ENCODE measurements at places on chromosomes 11 and 22.

GRCh38 chr11:2525166-2525861, 80.5 kb downstream of the KCNQ1 start:
- no peak for DNase-seq

GRCh38 chr11:33706546-33706945, 5.9 kb upstream of the C11orf91 start:
- peak; percentile 63 for DNase-seq

DNA sequence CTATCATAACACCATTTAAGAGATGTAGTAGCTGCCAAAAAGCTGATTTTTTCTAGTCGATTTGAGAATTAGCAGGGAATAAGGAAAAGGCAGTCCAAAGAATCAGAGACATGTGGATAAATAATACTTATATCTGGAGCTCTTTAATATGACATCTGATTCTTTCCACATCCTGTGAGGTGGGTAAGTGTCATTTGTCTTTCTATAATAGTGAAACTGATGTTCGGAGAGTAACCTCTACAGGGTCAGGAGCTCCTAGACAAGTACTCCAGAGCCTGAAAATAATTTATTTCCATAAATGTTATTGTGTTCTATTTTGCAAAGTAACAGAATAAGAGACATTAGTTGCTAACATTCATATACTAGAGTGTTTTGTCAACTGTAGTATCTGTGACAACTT, 367.6 kb downstream of the DYNC2H1 start:
- no peak for DNase-seq

DNA sequence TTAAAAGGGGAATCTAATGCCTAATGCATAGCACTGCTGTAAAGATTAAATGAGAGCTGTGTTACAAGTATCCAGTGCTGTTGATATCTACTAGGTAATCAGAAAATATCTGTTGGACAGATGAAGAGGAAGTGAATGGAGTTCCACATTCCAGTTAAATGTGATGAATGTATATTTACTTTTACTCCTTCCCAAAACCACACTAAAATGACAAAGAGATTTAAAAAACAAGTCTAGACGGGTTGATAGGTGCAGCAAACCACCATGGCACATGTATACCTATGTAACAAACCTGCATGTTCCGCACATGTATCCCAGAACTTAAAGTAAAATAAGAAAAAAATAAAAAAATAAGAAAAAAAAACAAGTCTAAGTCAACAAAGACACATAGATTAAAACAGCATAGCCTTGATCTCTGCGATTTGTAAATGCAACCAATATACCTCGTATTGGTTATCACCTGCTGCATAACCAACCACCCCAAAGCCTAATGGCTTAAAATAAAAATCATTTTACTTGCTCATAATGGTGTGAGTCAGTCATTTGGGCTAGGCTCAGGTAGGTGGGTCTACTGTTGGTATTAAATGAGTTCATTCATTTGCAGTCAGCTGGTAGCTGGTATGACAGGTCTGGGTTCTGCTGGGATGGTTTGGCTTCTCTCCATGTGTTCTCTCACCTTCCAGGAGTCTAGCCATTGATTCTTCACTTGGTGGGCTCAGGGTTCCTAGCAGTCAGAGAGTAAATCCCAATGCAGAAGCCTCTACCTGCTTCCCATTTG, 39.7 kb upstream of the SLC6A5 start:
- no peak for DNase-seq

DNA sequence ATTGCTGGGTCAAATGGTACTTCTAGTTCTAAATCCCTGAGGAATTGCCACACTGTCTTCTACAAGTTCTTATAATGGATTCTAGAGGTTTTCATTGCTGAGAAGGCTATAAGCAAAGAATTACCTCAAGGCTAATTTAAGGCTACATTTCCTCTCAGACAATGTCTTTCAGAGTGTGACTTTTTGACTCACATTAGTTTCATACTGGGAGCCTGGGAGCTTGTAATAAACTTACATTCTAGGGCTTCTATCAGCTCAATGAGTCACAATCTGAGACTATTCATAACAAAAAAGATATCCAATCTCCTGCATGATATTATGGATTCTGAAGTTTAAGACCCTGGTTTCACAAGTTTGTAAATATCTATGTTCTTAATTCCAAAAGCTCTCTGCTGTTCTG, 408.7 kb downstream of the LRRC4C start:
- DNase-seq: no peak

GRCh38 chr22:26977741-26978376, 320.5 kb downstream of the MIAT start:
- DNase-seq: no peak

DNA sequence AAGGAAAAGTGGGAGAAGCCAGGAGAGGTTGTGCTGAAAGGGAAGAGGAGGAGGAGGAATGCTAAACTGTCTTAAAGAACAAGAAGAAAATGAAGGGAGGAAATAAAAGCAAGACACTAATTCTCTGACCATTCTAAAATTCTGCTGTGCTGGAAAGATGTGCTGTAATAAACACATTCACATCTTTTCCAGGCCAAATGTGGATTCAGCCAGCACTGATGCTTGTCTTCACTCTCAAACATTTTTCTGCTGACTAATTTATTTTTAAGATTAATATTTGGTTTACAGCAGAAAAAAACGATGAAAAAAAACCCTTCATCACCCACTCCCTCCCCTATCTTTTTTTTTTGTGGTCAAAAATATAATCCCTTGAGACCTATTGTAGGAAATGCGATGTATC, 223.6 kb downstream of the SWAP70 start:
- DNase-seq: no peak

DNA sequence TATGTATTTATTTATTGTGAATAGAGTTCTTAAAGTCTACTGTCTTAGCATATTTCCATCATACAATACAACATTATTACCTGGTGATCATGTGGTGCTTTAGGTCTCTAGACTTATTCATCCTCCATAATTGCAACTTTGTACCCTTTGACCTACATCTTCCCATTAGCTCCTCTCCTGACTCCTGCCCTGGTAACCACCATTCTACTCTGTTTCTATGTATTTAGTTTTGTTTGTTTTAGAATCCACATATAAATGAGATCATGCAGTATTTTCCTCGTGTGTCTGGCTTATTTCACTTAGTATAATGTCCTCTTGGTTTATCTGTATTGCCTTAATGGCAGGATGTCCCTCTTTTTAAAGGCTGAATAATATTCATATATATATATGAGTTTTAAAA, 22.7 kb downstream of the NCAM1 start:
- no peak for DNase-seq

DNA sequence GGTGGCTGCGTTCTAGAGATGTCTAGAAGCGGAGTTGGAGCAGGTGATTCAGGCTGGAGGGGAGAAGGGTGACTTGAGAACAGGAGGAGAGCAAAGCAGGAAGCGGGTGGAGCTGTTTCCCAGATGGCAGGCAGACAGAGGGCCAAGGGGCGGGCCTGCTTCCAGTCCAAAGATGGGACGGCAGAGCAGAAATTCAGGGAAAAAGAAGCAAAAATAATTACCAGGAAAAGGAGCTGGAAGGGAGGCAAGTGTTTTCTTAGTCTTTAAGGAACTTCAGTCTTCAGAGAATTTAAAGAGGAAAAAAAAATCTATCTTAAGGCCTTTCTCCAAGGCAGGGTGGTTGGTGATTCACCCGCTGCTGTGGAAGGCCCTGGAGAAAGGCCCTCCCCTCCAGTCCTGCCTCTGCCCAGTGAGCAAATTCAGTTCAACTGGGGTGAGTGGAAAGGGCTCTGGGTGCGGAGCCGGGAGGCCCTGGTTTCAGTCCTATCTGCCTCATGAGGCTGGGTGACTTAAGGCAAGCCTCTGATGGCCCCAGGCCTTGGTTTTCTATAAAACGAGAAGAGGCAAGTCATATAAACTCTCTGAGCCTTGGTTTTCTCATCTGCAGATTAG, 4.5 kb upstream of the CREB3L1 start:
- peak; percentile 73 for DNase-seq

GRCh38 chr22:48892578-48893287, 934.9 kb downstream of the BRD1 start:
- DNase-seq: no peak

DNA sequence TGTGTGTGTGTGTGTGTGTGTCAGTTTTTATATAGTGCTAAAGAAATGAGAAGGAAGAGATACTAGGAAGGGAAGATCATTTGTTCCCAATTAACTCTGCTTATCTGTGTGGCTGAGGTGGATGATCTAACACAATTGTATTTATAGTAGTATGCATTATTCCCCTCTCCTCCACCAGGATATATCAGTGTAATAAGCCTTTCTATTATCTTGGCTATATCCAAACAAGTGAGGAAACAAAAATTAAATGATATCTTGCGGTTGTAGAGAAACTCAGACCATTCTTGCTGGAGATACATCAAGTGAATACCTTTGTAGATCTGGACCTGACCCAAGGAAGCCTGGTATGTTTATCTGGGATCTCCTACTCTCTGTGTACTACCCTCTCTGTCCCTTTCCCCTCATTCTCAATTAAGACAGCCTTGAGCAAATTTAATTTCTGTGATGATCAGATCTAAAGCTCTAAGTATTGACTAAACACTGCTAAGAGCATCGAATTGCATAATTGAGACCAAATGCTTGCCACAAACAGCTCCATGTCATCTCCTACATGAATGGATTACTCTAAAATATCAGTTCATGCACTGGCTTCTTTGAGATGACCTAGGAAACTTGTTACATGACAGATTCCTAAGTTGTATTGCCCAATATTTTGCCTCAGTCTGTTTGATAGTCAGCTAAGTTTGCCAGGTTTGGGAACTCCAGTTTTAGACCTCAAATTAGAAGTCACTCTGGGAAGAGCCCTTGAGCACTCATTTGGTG, 185.3 kb upstream of the CTSC start:
- peak; percentile 13 for DNase-seq

- DNase-seq: no peak
Measured at GRCh38 chr11:94993400-94993943, 20.0 kb downstream of the KDM4D start.

DNA sequence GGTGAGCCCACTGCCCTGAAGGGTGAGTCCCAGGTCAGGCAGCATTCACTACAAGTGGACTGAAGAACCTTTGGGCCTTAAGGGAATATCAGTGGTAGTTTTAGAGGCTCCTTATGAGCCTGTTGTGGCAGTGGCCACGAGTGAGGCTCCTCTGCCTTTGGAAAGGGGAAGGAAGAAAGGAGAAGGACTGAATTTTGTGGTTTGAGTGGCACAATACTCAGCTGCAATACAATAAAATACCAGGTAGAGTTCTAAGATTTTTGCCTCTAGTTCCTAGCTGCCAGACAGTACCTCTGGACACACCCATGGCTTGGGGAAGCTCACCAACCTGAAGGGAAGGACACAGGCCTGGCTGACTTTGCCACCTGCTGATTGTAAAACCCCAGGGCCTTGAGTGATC, 260.9 kb downstream of the DYNC2H1 start:
- no peak for DNase-seq

GRCh38 chr11:32071811-32072210, 19.1 kb upstream of the RCN1 start:
- peak; percentile 83 for DNase-seq

GRCh38 chr11:131418189-131418588, 47.8 kb downstream of the NTM start:
- DNase-seq: no peak

- DNase-seq: no peak
Measured at GRCh38 chr11:122998727-122999366, 17.2 kb upstream of the BSX start.

DNA sequence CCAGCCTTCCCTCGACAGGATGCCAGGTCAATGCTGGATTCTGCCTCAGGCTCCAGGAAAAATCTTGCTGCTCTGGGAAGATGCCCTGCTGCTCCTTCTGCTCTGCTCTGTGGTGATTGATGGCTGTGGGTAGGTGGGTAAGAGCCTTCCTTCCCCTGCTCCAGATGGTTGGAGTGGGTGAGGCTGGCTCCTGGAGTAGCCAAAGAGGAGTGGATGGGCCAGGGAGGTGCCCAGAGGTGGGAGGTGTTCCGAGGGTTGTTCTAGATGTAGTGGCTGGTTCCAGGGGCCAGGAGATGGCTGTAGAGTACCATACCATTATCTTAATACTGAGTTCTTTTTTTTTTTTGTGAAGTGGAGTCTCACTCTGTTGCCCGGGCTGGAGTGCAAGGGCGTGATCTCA, 99.6 kb upstream of the THY1 start:
- no peak for DNase-seq

DNA sequence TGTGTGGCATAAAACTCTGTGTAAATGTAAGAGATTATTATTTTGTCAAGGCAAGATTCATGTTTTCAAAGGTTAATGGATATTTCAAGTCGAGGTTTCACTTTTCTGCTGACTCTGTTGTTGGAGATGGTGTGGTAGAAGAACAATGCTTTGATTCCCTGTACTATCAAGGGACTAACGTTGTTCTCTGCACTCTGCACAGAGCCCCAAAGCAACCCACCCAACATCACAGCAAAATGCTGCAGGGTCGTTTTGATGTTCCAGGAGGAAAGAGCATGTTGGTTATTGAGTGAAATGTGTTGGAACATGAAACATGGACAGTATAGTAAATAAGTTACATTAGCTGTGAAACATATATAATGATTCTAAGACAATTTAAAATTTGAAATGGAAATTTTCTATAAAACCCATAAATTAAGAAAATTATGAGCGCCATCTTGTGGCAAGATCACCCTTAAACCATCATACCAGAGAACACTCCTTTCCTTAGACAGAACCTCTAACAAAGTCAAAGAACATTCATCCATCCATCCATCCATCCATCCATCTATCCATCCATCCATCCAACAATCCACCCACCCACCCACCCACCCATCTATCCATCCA, 164.4 kb upstream of the ZBED5 start:
- peak; percentile 57 for DNase-seq

GRCh38 chr11:68929706-68930570, 26.2 kb downstream of the IGHMBP2 start:
- DNase-seq: no peak

DNA sequence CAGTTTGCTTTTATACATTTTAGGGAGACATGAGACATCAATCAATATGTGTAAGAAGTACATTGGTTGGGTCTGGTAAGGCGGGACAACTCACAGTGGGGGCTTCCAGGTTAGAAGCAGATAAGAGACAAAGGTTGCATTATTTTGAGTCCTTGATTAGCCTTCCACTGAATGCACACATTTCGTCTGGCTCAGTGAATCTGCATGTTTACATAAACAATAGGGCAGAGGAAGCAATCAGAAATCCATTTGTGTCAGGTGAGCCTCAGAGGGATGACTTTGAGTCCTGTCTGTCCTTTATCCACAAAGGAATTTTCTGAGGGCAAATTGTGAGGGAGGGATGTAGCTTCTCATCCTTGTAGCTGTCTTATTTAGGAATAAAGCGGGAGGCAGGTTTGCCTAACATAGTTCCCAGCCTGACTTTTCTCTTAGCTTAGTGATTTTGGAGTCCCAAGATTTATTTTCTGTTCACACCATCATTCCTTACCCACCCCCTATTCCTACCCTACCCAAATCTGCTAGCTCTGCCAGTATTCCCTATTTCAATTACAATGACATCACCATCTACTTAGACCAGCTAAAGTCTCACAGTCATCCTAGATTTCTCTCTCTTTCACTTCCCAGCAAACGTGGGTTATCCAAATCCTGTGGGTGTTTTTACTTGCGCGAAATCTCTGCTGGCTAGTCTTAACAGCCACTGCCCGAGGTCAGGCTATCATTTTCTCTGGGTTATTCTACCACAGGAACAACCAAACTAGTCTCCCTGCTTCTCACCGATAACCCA, 2.9 kb downstream of the SC5D start:
- DNase-seq: no peak
